Activated CD8-positive, alpha-beta T cell treated with anti-CD3 and anti-CD28 coated beads for 36 hours (primary cell): ENCODE measurements at places on chromosomes 3 and 15. TPM values are rescaled to one million over a fixed set of nuclear protein-coding genes. Genes with fewer than 3 reads are reported as not detected.
A peak's percentile ranks its signal among the peaks of the same experiment; 100 is the strongest.

DNA sequence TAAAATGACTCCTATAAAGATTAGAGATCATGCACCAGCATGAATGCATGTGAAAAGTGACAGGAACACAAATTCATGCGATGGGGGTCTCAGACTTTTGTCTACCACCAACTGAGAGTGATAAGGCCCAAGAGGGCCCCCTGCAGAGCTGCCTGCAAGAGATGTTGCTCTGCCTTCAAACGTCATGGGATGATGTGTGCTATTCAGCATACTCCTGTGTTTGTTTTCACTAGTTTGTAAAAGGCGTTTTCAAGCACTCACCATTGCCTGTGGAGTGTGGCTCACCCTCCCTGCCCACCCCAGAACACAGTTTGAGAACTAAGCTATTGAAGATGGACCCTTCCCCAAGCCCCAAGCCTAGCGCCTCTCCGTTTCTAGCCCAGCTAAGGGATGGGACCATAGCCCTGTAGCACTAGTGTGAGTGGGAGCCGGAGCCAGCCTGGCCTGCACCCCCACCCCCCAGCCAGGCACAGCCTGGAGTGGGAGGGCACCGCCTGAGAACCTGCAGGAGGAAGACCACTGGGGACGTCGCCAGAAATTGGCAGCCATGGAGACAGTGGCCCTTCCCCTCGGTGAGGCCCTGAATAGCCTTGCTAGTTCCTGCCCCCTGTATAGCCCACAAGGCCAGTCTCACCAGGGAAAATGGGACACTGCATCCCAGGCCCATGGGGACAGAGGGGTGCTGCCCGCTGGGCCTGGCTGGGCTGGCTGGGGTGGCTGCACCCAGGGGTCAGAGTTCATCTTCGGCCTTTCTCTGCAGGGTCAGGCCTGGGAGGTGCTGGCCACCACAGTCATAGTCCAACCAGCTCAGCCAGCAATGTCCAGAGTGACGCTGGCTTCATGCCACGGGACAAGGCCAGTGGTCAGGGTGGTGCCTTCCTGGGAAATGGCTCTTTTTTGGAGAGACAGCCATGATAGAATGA is 22.6 kb upstream of the KLF13 start:
- DNase-seq = peak; percentile 23

DNA sequence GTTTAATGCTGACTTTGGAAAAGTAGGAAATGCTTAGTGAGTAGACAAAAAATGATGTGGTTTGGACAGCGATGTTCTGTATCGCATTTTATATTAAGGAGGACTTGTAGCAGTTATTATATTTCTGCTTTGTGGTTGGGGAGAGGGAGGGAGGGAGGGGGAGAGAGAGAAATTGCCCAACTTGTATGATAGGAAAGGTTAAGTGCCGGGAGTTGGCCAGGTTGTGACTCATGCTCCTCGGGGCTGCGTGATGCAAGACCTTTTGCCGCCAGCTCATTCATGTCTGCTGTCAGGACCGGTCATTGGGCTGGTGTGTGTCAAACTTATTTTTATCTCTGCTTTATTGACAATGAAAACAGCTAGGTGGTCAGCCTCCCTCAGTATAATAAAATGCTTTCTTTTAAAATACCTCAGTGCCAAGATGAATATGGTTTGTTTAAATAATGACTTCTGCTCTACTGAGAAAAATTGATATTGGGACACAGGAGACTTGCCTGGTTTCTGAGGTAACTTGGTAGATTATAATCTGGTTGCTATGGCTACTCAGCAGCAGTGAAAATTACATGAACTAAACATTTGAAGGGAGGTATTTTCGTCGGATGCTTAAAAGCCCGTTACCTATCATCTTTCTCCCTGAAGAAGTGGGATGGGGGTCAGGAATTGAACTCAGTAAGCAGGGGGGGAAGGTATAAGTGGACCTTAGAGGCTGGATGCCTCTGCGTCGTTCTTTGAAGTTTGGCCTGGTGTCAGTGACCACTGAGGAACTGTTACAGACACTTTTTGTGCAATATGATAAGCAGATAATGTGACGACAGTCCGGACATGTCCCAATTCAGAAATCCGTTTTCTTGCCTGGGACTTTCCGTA is 90.7 kb downstream of the FNDC3B start:
- peak; percentile 73 for DNase-seq

GRCh38 chr3:123028233-123028828 is 768 bp upstream of the SEMA5B start:
- DNase-seq = peak; percentile 30

HRG gene
- not detected for total RNA-seq

DPPA4 gene
- 0.65 TPM for total RNA-seq

PLA2G4D gene
- total RNA-seq = not detected
